ENCODE measurements at places on chromosomes 1 and 21. TPM values are rescaled to one million over a fixed set of nuclear protein-coding genes. Genes with fewer than 3 reads are reported as not detected.

Gene BRINP3
- not detected for total RNA-seq

Gene MSH4
- total RNA-seq, result 0.36 TPM

Gene CCDC30
- 0.56 TPM for total RNA-seq

Gene RABGGTB
- 38.8 TPM for total RNA-seq

Gene AVPR1B
- total RNA-seq, result not detected

GRCh38 chr1:38361566-38361965 lies 315.0 kb upstream of the POU3F1 start:
- ATAC-seq, result no peak

DNA sequence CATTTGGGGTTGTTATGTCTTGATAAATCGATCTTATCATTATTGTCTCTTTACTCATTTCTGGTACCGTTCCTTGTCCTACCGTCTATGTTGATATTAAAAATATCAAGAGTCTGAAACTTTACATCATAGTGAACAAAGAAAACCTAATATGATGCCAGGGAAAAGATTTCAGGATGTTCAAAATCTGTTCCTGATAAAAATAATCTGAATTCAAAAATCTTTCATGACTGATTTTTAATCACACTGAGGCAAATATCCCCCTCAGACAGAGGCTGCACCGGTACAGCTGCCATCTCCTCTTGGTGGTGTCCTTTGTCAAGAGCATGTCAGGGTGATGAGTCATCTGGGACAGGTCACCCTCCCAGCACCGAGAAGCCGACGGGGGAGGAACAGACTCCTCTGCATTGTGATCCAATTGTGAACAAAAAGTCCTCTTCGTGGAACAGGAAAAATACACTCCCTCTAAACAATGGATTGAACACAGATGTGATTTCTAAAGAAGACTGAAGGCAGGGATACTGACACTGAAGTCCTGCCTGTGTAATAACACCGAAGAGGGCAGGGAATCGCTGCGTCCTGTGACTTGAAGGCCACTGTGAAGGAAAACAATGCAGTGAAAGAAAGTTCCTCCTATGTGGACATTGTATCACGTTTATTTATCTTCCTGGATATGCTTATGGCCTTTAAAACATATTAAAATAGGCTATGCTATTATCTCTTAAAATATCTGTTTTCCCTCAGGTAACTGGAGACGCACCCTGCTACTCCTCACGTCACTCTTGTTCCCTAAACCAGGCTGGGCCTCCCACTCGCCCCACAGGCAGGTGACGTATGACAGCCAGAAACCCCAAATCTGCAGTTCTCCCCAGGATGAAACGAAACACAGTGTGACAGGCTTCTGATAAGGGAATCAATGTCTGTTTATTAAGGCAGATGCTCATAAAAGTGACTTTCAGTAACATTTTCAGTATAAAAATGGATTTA lies 4.3 kb upstream of the SPATC1L start:
- ATAC-seq, result peak; percentile 39

DNA sequence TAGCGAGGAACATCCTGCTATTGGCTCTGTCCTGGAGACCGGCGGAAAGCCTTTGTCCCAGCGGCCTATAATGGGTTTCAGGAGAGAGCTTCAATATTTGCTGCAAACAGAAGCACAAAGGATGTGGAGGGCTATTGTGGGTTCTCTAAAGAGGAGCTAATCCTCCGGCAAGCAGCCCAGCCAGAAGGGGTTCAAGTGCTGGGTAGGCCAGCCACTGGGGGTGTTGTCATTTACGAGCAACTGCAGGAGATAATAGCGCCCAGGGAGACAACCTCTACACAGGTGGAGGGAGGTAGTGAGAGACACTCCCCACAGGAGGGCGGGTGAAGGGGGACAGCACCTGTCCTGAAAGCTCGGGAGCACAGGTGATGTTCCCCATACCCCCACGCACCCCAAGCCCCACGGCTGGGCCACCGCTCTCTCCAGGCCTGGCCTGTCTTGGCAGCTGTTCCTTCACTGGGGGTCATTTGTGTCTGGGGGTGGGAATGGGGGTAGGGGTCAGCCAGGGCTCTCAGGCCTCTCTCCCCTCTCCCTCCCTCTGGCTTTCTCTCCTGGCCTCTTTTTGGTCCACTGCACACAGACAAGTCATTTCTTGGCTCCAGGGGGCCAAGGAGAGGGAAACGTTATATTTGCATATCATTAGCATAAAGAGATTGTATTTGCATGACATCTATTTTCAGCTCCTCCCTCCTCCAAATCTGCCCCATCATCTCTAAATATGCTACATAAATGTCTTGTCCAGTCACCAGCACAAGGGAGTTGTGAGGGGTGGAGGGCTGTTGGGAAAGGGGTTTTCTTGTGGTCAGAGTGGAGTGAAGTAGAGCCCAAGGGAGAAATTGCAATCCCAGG lies 22.0 kb upstream of the SLC26A9 start:
- no peak for ATAC-seq

DNA sequence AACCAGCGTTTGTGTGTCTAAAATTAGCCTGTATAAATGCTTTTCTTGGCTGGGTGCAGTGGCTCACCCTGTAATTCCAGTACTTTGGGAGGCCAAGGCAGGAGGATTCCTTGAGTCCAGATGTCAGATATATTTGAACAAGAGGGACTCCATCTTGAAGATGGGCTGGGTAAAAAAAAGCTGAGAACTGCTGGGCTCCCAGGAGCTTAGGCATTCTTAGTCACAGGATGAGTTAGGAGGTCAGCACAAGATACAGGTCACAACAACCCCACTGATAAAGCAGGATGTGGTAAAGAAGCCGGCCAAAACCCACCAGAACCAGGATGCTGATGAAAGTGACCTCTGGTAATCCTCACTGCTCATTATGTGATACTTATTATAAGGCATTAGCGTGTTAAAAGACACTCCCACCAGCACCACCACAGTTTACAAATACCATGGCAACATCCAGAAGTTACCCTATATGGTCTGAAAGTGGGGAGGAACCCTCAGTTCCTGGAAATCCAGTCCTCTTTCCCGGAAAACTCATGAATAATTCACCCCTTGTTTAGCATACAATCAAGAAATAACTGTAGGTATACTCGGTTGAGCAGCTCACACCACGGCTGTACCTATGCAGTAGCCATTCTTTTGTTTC lies 36.2 kb upstream of the ZNF496 start:
- ATAC-seq, result no peak

GRCh38 chr1:110506541-110506940 lies 12.4 kb downstream of the KCNA10 start:
- ATAC-seq, result no peak

DNA sequence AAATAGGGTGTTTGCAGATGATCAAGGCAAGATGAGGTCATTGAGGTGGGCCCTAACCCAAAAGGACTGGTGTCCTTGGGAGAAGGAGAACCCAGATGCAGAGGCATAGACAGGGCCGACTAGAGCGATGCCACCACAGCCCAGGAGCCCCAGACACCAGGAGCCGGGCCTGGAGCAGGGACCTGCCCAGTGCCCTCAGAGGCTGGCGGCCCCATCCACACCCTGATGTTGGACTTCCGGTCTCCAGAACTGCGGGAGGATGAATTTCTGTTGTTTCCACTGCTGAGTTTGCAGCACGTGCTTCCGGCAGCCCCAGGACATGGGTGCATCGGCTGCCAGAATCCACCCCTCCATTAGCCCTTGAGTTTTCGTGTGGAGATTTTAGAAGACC lies 7.2 kb upstream of the ACTRT2 start:
- no peak for ATAC-seq

DNA sequence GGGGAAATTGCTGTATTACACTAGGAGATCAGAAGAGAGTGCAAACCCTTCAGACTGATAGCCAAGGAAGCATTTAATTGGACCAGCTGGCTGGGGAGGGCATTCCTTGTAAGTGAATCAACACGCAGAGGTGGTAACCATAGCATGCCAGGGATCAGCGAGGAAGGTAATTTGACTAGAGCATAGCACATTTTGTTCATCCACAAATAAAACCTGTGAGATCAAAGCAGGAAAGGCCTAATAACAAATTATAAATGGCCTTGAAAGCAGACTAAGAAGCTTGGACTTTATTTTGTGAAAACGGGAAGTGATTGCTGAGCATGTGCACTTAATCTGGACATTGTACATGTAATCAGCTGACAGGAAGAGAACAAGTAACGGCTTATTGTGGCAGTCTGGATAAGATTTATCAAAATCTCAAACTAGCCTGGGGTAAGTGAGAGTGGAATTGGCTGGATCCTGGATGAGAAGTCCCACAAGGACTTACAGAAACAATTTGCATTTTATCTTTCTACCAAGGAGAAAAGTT lies 11.7 kb upstream of the CD55 start:
- peak; percentile 32 for ATAC-seq

DNA sequence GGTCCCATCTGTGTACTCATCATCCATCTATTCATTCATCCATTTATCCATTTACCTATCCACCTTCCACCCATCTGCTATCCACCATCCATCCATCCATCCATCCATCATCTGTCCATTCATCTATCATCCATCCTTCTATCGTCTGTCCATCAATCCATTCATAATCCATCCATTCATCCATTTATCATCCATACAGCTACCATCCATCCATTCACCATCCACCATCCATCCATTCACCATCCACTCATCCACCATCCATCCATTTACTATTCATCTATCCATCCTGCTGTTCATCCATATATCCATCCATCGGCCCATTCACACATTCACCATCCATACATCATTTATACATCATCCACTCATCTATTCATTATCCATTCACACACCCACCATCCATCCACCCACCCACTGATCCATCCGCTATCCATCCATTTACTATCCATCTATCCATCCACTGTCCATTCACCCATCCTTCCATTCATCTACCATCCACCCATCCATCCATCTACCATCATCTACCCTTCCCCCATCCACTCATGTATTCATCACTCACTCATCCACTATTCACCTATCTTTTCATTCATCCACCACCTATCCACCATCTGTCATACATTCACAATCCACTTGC lies 96.4 kb downstream of the TRIM11 start:
- no peak for ATAC-seq

DNA sequence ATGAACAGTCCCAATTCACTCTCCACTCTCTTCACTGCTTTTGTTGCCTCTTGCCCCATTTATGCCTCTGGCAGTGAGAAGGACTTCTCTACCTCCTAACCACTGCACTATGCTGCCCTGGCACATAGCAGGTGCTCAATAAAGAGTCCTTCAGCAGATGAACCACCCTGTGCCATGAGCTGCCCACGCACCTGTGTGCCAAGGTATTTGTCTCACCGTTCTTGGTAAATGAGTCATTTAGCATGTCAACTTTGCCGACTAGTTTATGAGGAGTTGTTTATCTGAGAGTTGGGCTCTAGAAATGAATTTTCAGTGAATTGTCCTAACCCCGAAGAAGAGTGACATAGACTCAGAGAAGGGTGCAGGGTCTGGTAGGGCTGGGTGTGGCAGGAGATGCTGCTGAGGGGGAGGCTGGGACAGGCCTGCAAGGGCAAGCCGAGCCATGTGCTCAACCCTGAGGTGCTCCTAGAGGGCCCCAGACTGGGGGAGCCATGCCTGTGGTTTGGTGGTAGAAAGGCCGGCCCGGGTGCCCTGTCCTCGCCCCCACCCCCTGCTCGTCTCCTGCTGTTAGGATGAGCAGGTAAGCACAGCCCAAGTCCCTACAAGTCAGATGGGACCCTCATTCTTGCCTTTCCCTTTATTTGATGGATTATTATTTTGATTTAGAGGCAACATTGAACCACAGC lies 654.5 kb downstream of the MATN1 start:
- ATAC-seq, result no peak
